ENCODE measurements at places on chromosomes 2 and 18.

DNA sequence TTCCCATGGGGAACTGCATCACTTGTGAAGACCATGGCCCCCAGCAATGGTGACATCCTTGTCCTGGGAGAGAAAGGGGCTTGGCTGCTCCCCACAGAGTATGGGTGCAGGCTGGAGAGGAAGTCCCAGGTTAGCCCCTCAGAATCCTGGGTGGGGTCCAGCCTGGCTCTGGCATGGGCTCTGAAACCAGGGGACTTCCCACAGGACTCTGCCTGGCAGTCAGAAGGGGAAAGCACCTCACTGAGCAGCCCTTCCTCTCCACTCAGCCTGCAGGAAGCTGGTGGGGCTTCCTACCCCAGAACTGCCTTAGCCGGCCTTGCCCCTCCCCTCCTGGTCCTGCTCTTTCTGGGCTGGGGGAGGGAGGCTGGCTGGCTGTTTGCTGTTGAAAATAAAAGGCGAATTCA is 3.7 kb downstream of the NEURL3 start:
- no peak for DNase-seq

DNA sequence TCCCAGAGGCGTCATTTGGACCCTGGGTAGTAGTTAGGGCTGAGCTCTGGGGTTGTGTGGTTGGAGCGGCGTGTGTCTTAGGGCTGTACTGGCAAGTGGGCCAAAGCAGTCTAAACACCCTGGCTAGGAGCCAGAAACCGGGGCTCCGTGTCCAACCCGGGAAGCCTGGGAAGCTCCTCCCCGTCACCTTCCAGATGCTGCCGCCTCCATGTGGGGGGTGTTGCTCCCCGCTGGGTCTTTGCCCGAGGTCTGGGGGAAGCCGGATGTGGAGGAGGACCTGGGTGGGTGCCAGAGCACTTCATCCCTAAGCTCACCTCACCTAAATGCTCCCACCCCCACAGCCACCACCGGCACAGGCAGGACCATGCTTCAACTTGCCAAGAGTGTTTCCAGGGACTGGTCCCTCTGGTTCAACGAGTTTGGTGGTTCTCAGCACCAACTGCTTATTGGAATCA is 25.4 kb downstream of the TET3 start:
- no peak for DNase-seq

DNA sequence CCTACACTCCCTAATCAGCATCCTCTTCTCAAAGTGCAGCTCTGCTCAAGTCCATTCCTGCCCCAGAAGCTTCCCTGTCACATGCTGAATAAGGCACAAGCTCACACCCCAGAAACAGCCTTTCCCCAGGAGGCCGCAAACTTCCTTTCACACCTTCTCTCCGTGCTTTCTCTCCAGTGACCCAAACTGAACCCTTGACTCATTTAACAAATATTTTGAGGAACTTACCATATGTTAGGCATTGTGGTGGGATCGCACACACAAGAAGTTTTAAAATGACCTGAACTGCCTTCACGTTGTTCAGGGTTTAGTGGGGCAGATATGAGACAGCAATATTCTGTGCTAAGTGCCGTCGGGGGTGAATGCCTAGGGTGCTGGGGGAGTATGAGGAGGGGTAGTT is 161.3 kb downstream of the INSIG2 start:
- no peak for DNase-seq

DNA sequence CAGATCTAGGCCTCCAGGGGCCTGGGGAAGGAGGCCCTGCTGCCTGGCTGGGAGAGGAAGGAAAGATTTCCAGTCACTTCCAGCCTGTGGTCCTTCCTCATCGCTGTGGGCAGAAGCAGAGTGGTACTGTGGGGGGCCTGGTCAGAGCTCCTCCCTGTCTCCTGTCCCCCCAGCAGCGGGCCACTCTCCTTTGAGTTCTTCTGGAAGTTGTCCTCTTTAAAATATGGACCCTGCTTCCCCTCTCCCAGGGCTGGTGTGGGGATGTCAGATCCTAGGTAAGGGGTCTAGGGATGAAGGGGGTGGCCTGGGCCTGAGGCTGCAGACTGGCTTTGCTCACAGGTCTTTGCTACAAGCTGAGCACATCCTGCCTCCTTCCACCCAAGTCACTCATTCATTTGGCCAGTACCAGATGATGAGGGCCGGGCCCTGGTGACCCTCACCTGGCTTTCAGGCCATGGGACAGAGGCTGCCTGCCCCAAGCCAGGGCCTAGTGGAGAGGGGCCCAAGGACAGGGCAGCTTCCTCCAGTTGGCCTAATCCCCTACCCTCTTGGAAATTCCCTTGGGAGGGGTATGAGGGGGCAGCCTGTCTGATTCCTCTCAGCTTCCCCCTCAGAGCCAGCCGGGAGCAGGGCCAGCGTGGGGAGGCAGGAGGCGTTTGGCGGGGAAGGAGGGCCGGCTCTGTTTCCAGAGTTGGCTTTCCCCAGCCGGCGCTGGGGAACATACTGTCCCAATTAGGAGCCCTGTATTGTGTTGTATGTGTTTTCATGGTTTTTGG is 231.9 kb downstream of the DYSF start:
- DNase-seq = no peak

GRCh38 chr2:26621469-26622199 is 19.5 kb downstream of the CIB4 start:
- no peak for DNase-seq

DNA sequence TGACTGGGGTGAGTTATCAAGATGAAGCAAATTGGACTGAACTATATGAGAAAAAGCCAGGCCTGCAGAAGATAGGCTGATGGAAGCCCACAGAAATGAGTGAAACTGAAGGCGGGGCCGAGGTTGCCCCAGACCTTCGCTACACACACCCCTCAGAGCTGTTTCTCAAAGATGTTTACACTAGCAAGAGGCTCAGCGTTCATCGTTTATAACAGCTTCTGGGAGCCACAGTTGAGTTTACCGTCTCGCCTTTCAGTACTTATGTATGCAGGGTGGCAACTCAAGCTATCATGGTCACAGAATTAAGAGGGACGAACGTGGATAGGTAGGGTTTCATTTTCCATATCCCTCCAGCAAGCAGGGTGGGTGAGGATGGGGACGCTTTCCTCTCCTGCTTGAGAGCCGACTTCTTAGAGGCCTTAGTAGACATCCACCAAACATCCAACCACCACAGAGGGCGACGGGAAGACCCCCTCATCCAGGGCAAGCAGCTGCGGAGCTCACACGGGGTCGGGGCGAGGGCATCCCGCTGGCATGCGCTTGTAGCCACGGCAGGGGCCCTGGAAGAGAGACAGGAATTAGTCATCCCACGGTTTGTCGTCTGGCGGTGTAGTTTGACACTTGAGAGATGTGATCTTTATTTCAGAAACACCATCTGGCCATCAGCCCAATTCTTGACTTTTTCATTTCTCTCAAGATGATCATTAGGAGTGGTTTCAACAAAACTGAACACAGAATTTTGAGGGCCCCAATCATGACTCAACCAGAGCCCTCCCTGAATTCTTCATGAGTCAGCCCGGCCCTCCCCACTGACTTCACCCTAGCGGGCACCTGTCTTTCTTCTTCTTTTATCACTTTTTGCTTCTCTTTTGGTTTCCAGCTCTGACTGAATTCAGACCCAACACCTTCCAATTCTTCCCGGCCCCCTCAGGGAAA is 109.1 kb upstream of the CTDP1 start:
- DNase-seq = no peak

GRCh38 chr2:14915983-14916382 is 283.5 kb downstream of the LRATD1 start:
- no peak for DNase-seq

GRCh38 chr2:26978061-26978596 is 7.7 kb downstream of the MAPRE3 start:
- no peak for DNase-seq

DNA sequence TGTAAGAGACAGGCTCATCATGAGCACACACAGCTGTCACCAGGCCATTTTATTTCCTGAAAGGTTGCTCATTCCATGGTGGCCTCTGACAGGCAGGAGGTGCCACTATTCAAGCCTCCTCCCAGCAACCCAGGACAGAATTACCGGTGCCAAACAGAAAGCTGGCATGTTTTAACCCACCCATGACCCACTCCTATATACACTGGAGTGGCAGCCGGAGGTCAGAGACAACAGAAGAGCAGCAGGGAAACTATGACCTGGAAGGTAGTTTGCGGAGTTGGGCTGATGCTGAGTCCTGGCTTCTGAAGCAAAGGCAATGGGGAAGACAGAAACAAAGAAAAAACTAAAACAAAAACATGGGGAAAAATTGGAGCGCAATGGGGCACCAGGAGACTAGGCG is 2.3 kb downstream of the RFTN2 start:
- no peak for DNase-seq

- no peak for DNase-seq
Observed at GRCh38 chr2:46632349-46632748, 153.0 kb downstream of the TMEM247 start.

- no peak for DNase-seq
Observed at GRCh38 chr2:26410764-26411243, 9.1 kb downstream of the DRC1 start.

DNA sequence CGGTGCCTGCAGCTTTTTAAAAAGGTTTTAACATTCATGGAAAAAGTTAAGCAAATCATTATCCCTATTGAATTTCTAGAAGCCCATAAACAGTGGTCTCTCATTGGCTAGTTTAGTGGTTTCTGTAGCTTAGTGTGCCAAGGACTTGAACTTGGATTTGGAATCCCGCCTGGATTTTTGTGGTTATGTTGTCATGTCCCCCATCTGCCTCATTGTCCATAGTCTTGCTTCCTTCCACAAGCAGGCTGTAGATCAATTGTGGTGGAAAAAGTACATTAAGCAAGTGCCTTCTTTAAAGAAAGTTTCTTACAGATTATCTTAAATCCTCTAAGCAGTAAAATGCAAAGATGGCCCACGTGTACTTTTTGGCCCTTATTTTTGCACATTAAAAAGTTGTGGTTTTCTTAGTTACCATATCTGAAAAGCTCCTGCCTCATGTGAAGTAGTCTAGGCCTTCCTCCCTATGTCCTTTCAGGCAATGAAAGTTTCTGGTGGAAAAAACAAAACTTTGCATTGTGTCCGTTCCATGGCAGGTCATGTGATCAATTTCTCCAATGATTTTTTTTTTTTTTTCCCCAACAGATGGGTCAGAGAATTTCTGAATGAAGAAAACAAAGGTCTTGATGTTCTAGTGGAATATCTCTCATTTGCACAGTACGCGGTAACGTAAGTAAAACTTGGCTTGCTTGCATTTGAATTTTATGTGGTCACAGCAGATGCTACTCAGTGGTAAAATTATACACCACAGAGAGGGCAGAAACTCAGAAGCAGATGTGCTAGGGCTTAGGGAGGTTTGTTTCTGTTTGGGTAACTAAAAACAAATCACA is 158.9 kb downstream of the PRPF40A start:
- DNase-seq = no peak

DNA sequence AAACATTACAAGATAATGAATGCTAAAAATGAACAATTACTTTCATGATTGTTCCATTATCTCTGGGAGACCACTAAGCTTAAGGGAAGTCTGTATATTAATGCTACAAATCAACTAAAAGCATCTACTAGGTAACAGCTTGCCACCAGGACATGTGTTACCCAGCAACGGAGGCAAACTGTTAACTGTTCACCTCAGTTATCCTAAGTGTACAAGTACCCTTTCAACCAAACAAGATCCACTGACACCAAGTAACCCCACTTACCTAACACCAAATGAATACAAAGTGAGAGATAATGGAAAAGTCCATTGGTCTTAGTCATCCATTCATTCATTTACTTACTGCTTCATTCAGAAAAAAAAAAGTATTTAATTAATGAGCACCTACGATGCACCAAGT is 54.7 kb upstream of the KIDINS220 start:
- no peak for DNase-seq

- DNase-seq = no peak
Observed at GRCh38 chr2:217331523-217332416, 471.9 kb upstream of the TNP1 start.

DNA sequence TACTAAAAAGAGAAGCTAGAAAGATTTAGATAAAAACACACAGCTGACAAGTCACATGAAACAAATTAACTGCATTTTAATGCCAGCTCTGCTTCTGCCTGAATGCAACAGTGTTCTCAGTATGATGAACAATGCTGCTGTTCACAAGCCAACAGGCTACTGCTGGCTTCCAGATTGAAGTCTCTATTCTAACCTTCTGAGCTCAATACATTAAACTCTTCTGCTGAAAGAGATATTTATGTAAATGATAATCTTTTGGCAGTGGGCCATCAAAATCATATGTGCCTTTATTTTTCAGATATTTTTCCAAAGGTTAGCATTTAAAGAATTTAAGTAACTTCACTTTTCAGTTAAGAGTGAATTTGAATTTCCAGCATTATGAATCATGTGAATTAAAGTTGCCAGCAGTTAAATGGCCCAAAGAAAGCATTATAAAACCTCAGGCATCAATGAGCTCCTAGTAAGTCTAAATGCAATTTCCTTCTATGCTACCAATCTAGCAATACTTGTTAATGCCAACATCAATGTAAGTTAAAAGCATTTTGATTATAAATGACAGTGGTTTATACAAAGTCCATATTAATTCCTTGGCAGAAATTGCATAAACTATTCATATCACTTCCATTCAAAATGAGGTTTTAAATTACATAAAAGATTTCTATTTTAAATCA is 72.4 kb downstream of the ID2 start:
- no peak for DNase-seq

DNA sequence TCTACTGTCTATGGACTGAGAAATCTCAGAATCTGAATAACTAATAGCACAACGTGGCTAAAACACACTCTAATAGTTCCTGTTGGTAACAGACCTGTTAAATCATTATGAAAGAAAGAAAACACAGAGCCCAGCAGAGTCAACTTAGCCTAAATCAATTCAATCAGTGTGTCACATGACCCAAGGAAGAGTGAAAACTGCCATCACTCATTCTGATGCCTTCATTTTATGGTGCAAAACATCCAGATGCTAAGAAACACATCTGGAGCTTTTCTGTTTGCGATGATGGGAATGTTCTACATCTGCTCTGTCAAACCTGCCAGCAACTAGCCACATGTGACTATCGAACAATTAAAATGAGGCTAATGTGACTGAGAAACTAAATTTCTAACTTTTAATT is 295.7 kb upstream of the TRIB2 start:
- no peak for DNase-seq

GRCh38 chr2:104859291-104859765 is 5.4 kb downstream of the POU3F3 start:
- DNase-seq = no peak

DNA sequence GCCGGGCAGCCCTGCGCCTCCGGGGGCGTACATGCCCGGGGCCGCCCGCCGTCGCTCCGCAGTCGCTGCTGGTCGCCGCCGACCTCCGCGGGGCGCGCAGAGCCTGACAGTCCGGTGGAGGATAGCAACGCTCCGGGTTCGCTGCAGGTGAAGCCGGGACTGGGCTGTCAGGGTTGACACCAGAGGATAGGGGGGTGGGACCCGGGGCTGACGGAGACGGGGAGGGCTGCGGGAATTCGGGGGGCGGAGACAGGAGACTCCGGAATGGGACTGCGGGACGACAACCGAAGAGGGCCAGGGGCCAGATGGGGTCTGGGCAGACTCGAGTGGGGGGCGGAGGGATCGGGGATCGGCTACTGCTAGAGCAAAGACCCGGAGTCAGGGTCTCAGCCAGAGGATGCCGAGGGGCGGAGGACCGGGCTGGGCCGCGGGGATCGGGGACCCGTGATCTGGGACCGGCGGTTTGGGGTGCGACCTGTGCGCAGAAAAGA is 403 bp downstream of the TMEM127 start:
- DNase-seq = no peak
